Activated CD4-positive, alpha-beta T cell treated with anti-CD3 and anti-CD28 coated beads for 36 hours (primary cell): ENCODE measurements at places on chromosomes 7 and 10.

- DNase-seq, result peak; percentile 49
- H3K27ac ChIP-seq, result peak overlapping the region; percentile 43
- peaks cover 33% of the 10 kb centered on the region for H3K4me1 ChIP-seq
- H3K4me3 ChIP-seq, result peak overlapping the region; percentile 65
Measured at GRCh38 chr10:27743877-27744801, 1.5 kb downstream of the MKX start.

GRCh38 chr7:130160455-130160854, 44.8 kb downstream of the TMEM209 start:
- no peak overlapping the region for H3K4me3 ChIP-seq
- peaks cover 72% of the 10 kb centered on the region for H3K36me3 ChIP-seq
- H3K27ac ChIP-seq, result no peak overlapping the region
- H3K4me1 ChIP-seq, result no peaks in the 10 kb centered on the region
- no peak for DNase-seq
- peaks cover 1% of the 10 kb centered on the region for H3K27me3 ChIP-seq

DNA sequence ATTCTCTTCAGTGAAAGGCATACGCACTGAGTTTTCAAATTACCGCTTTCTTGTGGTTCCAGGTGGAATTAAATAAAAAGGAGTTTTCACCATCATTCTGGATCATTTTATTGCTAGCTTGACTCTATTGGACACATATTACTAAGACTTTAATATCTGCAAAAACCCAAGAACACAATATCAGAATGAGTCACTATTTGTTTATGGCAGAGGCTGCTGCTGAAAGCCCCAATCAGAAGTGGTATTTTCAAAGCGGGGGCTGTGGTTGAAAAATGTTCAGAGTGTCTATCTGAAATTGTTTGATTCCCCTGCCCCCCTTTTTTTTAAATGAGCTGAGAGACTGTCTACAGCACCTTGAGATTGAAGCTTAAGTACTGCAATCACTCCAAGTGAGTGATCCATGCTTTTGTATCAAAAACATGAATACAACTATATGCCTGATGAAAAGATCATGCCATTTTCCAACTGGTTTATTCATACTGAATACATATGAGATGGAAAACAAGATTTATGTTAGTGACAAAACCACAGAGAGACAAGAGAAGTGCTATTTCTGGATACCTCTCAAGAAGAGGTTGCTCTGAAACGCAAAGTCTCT, 376.4 kb downstream of the HTR7 start:
- no peaks in the 10 kb centered on the region for H3K36me3 ChIP-seq
- no peak overlapping the region for H3K4me3 ChIP-seq
- no peaks in the 10 kb centered on the region for H3K4me1 ChIP-seq
- no peak for DNase-seq
- H3K27ac ChIP-seq, result no peak overlapping the region

DNA sequence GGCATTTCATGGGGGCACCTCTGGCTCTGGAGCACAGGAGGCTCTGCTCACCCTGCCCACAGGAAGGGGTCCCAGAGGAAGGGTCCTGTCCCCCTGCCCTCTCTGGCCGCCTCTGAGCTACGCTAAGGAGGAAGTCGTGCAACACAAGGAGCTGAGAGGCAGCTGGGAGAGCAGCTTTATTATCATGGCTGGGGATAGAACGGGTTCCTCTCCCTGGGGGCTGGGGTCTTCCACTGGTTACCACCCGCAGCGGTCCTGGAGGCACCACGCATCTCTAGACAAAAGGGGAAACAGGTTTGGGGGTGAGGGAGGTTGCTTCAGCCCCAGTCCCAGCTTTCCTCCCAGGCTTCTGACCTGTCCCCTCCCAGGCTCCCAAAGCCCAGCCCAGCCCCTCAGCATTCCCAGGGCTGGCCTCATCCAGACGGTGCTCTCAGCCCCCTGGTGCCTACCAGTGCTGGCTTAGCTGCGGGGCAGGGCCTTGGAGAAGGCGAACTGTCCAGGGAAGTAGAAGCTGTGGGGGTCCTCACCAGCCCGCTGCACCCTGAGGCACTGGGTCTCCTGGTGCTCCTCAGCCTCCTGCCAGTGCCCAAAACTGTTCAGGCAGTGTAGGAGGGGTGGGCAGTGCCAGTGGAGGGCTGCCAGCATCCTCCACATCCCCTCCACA, 3.1 kb downstream of the RARRES2 start:
- peaks cover 4% of the 10 kb centered on the region for H3K36me3 ChIP-seq
- H3K4me3 ChIP-seq, result no peak overlapping the region
- H3K27ac ChIP-seq, result no peak overlapping the region
- no peak for DNase-seq
- peaks cover 15% of the 10 kb centered on the region for H3K27me3 ChIP-seq

- no peaks in the 10 kb centered on the region for H3K36me3 ChIP-seq
- H3K27me3 ChIP-seq, result no peaks in the 10 kb centered on the region
- no peak overlapping the region for H3K27ac ChIP-seq
- DNase-seq, result no peak
Measured at GRCh38 chr7:124652237-124652636, 113.4 kb downstream of the GPR37 start.

- DNase-seq, result no peak
- H3K36me3 ChIP-seq, result no peaks in the 10 kb centered on the region
- peaks cover 3% of the 10 kb centered on the region for H3K27me3 ChIP-seq
Measured at GRCh38 chr10:32109603-32110002, 53.4 kb upstream of the KIF5B start.
